ENCODE measurements at places on chromosomes 7 and 10.
A peak's percentile ranks its signal among the peaks of the same experiment; 100 is the strongest.

- no peaks in the 10 kb centered on the region for H3K36me3 ChIP-seq
- peaks cover 7% of the 10 kb centered on the region for H3K27me3 ChIP-seq
- no peak for DNase-seq
- H3K27ac ChIP-seq, result no peak overlapping the region
- peaks cover 3% of the 10 kb centered on the region for H3K4me1 ChIP-seq
Observed at GRCh38 chr10:107032700-107033401, 131.7 kb downstream of the SORCS1 start.

GRCh38 chr10:78403781-78404180, 370.1 kb downstream of the RPS24 start:
- H3K27me3 ChIP-seq, result no peaks in the 10 kb centered on the region
- H3K27ac ChIP-seq, result no peak overlapping the region
- H3K4me3 ChIP-seq, result no peak overlapping the region
- DNase-seq, result no peak

DNA sequence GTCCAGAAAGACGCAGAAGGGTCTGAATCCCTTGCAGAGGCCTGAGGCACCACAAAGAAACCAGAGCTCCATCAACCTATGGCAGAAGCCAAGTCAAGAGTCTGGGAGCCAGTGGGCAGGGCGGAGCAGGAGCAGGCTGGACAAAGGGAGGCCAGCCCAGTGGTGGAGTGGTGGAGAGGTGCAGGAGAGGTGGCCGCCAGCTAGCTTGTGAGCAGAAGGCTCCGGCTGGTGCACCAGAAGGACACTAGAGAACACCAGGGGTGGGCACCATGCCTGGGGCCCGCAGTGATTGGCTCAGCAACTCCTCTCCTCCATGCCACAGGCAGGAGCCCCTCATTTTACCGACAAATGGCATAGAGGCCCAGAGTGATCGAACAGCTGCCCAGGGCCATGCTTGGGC, 186.6 kb downstream of the GRID1 start:
- H3K27ac ChIP-seq, result no peak overlapping the region
- no peak overlapping the region for H3K4me3 ChIP-seq
- H3K4me1 ChIP-seq, result no peaks in the 10 kb centered on the region
- no peak for DNase-seq

DNA sequence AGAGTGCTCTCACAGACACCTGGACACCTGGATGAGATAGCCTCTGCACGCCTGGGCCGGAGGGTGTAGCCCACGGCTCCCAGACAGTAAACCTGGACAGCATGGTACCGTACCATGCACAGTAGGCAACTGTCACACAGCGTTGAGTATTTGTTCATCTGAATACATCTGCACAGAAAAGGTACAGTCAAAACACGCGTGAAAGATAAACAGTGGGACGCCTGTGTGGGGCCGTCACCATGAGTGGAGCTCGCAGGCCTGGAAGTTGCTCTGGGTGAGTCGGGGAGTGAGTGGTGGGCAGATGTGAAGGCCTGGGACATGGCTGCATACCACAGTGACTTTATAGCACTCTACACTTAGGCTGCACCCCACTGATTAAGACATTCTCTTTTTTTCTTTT, 280.0 kb upstream of the SHH start:
- H3K4me3 ChIP-seq, result no peak overlapping the region
- H3K27ac ChIP-seq, result no peak overlapping the region
- no peaks in the 10 kb centered on the region for H3K36me3 ChIP-seq
- H3K27me3 ChIP-seq, result peaks cover 7% of the 10 kb centered on the region

DNA sequence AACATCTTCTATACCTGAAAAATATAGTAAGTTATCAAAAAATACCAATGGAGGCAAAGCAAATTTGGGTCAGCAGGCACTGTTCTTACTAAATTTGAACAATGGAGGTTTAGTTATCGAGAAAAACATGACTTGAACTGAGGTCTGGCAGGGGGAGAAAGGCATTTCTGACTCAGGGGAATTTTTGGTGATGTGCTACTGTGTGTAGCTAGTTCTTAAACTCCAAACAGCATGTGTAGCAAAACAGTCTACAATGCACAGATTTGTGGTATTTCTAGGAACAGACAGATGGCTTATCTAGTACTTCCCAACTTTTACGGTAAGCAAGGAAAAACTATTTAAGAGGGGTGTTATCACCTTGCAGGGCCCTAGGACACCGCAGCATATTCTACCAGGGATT, 311.6 kb upstream of the LRRN3 start:
- H3K4me1 ChIP-seq, result peaks cover 9% of the 10 kb centered on the region
- DNase-seq, result no peak
- H3K27me3 ChIP-seq, result no peaks in the 10 kb centered on the region
- H3K4me3 ChIP-seq, result no peak overlapping the region
- H3K36me3 ChIP-seq, result no peaks in the 10 kb centered on the region
- H3K27ac ChIP-seq, result no peak overlapping the region

DNA sequence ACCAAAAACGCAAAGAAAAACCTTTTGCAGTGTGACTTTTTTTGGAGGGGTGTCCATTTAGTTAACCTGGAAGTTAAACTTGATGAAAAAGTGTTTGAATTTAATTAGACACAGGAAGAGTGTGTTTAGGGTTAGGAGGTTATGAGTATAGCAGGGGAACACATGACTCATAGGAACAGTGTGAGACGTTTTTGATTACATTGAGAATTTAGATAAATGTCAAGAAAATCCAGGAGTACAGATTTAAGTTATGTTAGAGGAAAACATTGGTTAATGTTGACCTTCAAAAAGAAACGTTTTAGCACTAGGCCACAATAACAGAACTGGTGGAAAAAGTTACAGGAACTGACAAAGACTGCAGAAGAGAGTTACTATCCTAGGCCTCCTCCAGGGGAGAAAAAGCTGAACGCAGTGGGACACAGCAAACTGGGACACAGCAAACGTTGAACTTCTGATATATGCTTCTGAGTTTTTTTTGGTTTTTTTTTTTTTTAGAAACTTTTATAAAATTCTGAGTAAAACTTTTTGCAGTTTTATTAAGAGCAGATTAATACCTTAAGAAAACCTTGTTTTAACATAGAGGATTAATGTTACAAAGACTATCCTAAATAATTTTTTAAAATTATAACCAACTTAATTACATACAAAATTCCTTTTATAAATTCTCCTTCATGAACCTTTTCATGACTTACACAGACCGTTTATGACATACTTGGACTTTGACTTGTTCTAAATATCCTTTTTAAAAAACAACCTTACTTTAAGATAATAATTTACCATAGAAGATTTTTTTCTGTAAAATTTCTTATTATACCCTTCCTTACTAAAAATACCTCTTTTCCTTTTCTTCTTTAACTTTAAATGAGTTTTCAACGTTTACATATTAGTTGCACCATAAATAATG, 22.2 kb downstream of the LANCL2 start:
- DNase-seq, result no peak
- no peak overlapping the region for H3K4me3 ChIP-seq
- H3K27ac ChIP-seq, result no peak overlapping the region
- H3K4me1 ChIP-seq, result no peaks in the 10 kb centered on the region
- H3K27me3 ChIP-seq, result no peaks in the 10 kb centered on the region

DNA sequence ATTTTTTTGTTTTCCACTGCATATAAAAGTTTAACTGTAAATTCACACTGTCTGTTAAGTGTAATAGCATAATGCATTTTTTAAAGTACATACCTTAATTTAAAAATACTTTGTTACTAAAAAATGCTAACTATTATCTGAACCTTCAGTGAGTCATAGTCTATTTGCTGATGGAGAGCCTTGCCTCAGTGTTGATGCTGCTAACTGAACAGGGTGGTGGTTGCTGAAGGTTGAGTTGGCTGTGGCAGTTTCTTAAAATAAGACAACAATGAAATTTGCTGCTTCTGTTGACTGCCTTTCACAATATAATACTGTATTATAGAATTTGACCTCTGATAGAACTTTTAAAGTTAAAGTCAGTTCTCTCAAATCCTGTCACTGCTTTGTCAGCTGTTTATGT, 72.3 kb upstream of the GATAD1 start:
- no peak for DNase-seq
- no peaks in the 10 kb centered on the region for H3K4me1 ChIP-seq
- H3K36me3 ChIP-seq, result peaks cover 35% of the 10 kb centered on the region
- H3K27ac ChIP-seq, result no peak overlapping the region
- H3K4me3 ChIP-seq, result no peak overlapping the region

DNA sequence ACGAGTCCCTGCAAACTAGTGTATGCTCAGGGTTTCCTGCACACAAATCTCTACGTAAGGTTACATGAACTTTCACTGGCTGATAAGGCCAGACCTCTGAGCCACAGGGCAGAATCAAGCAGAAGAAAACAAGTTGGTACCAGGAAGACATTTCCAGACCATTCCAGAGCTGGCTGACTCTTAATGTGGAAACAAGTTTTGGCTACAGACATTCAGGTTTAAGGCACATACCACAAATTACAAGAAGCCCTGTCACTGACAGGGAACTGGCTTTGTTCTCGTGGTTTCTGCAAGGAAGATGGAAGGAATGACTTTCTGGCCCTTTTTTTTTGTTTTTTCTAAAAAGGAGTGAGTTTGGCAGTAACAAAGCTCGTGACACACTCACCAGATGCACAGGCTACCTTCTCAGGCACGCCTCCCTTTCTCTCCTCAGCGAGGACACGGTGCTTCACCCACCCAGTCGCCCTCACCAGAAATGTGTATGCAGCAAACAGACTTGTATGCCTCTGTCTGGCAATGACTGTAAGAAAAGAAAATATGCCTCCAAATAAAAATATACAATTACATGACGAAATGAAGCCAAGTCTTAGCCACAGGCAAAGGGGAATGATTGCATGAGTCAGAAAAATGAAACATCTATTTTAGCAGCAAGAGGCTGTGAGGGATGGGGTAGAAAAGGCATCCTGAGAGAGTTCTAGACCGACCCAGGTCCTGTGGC, 22.6 kb downstream of the PLAC9 start:
- H3K27me3 ChIP-seq, result no peaks in the 10 kb centered on the region
- H3K4me1 ChIP-seq, result peaks cover 22% of the 10 kb centered on the region
- peaks cover 67% of the 10 kb centered on the region for H3K36me3 ChIP-seq
- peak overlapping the region; percentile 75 for H3K27ac ChIP-seq

GRCh38 chr10:66180021-66180420, 745.8 kb upstream of the LRRTM3 start:
- no peaks in the 10 kb centered on the region for H3K36me3 ChIP-seq
- H3K27me3 ChIP-seq, result no peaks in the 10 kb centered on the region
- H3K4me3 ChIP-seq, result no peak overlapping the region
- no peak for DNase-seq

DNA sequence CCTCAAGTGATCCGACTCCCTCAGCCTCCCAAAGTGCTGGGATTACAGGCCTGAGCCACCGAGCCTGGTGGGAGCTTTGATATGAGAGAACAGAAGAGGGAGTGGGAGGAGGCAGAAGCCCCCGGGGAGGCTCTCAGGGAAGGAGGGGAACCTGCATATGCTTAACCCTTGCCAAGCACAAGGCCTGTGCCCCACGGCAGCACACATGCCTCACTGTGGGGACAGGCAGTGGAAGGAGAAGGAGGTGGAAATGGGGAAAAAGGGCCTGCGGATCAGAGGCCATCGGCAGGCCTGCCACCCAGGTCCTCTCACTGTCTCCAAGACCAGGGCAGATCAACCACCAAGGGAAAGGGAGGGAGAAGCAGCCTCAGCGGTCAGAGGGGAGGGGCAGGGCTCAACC, 7.2 kb upstream of the GRID1 start:
- no peak for DNase-seq
- H3K36me3 ChIP-seq, result no peaks in the 10 kb centered on the region
- no peak overlapping the region for H3K27ac ChIP-seq
- no peak overlapping the region for H3K4me3 ChIP-seq

DNA sequence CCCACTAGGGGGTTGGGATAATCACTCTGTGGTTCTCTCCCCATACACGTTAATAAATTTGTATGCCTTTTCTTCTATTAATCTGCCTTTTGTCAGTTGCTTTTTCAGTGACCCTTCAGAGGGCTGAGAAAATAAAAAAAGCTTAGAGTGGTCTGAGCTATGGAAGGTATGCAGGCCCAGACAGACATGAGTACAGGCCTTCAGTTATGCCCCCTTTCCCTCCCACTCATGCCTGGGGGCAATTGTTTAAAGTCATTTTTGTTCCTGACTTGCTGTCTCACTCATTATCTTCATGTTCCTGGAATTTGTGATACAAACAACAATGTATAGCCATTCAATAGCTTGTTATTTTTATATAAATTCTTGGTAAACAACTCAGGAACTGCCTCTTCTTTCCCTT, 170.8 kb downstream of the AKR1D1 start:
- DNase-seq, result no peak
- no peaks in the 10 kb centered on the region for H3K27me3 ChIP-seq
- no peak overlapping the region for H3K4me3 ChIP-seq
- peaks cover 45% of the 10 kb centered on the region for H3K4me1 ChIP-seq
- H3K27ac ChIP-seq, result peak overlapping the region; percentile 97

DNA sequence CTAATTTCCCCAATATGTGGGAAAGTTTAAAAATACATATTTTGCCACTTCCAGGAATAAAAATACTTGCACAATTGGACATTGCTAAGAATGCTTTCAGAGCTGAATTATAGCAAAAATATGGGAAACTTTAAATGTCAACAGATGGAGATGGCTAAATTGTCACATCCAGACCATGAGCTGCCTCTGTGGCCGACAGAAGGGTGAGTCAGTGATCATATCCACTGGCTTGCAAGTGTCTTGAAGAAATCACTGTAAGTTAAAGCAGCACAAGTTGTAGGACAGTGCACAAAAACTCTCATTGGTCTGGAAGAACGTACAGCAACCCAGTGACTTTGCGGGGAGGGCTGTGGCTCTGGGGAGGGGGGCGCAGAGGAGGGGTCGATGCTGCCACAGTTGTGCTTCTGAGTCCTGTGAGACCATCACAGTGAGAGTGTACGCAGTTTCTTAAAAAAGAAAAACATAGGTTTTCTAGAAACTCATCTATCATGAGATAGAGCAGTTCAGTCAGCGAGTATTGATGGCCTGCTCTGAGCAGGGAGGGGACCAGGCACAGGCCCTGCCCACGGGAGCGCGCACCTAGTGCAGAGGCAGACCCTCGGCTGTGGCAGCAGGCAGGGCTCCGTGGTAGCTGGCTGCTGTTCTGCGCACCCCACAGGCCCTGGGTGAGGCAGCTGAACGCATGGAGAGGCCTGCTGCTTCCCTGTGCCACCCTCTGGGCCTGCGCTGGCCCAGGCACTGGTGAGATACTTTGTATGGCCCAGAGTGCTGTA, 25.5 kb downstream of the LRRC27 start:
- no peaks in the 10 kb centered on the region for H3K4me1 ChIP-seq
- H3K27me3 ChIP-seq, result no peaks in the 10 kb centered on the region
- H3K4me3 ChIP-seq, result no peak overlapping the region
- DNase-seq, result no peak
- peaks cover 3% of the 10 kb centered on the region for H3K36me3 ChIP-seq

DNA sequence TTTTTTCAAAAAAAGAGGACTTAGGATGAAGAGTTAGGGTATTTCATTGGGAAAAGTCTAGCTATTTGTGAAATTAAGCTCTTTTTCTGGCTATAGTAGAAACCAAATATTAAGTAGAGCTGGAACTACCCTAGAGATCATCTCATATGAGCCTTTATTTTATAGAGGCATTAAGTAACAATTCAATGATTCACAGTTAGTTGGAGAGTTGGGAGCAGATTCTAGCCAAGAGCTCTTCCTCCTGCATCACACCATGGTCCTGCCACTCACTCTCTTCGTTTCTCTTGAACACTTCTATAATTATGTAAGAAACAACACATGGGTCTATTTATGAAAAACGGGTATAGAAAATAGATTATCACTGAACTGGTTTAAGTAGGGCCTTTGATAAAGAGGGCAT, 76.1 kb upstream of the ANK3 start:
- H3K27ac ChIP-seq, result no peak overlapping the region
- H3K27me3 ChIP-seq, result no peaks in the 10 kb centered on the region
- no peak overlapping the region for H3K4me3 ChIP-seq
